ENCODE measurements at places on chromosomes 4 and X.

GRCh38 chr4:8707045-8707781 lies 114.6 kb downstream of the CPZ start:
- DNase-seq: no peak

GRCh38 chrX:154799556-154800348 lies 5.5 kb downstream of the MPP1 start:
- DNase-seq: no peak

DNA sequence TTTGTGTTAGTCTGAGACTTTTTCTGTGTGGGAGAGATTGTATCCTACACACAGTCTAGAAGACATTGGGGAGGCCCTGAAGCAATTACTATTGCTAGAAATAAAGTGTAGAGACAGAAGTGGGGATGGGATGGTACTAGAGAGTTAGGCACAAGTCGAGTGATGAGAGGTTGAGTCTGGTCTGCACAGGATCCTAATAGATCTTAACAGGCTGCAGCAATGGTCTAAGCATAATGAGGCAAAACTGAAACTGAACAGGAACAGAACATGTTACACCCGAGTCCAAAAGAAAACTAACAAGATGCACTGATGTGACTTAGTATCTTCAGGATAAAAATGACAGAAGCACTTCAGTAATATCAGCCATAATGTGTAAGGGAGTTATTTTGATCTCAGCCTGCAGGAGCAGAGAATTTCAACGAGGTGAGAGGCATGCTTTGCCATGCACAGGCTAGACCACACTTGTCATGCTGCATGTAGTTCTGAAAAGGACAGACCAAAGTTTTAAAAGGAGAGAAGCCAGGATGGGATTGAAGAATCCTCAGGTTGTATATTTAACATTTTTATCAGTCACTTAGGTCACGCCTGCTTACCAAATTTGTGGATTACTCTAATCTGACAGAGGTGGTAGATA lies 205.8 kb upstream of the BOD1L1 start:
- no peak for DNase-seq

DNA sequence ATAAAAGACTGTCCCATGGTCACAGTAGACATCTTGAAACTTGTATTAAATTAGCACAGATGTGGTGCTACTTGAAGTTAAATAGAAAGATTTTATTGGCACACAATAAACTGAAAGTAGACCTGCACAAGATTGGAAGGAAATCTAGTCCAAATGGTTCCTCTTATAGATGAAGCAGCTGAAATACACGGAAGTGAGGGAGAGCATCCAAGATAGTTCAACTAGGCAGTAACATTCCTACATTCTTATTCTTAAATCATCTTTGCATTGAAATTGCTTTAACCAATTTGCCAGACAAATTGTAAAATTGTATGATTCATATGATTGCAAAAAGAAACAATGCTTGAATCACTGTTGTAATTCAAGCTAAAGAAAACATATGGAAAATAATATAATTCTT lies 87.6 kb upstream of the VCX3B start:
- no peak for DNase-seq

DNA sequence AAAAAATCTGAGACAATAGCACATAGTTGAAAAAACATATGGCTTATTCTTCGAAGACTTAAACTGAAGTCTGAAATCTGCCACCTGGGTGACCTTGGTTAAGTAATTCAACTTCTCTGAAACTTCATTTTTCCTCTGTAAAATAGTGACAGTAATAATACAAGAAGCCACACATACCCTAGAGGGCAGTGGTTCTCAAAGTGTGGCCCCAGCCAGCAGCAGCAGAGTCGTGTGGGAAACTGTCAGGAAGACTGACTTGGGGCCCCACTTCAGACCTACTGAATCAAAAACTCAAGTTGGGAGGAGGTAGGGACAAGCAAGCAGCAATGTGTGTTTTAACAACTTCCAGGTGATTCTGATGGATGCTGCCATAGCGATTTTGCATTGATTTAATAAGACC lies 249.9 kb downstream of the HNRNPD start:
- no peak for DNase-seq

GRCh38 chr4:174523025-174523693 lies 871 bp upstream of the HPGD start:
- no peak for DNase-seq

DNA sequence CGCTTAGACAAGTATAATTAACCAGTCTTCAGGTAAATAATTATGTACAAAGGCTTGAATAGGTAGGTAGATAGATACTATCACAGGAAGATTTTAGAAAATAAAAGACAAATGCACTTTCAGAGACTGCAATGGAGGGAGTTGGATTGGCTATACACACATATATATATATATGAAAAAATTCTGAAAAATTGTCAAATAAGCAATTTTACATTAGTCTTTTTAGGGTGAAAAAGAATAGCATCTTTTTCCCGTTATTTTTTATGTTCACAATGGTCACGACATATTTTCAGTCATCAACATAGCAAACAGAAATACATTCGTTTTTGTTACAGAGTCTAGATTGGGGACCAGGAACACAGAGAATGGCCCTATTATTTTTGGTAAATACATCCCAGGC lies 385.9 kb upstream of the ACTRT1 start:
- DNase-seq: no peak

- DNase-seq: no peak
Measured at GRCh38 chr4:152784490-152785350, 5.0 kb downstream of the ARFIP1 start.

DNA sequence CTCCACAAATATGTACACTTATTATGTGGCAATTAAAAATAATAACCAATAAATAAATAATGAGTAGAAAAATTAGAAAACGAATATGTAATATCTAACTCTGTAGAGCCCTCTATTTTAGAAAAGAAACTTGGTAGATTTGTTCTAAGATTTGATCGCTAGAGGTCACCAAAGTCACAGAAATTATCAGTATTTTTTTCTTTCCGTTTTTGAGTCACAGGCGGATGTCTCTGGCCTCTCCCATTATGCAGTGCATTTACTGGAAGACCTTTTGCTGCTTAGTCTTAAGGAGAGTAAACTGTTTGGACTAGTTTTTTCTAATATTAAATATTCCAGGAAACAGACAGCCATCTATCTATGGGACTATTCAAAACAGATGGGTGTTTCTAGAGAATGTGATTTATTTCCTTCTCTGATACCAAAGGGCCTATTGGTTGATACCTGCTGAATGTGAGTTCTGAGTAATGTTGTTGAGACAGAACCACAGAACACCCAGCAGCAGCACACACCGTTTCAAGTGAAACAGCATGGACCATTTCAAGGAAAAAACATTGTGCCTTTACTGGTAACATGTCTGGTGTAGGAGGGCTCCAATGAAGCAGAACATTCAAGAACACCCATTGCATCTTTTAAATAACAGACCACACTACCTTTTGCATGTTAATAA lies 34.0 kb upstream of the GYPA start:
- DNase-seq: no peak

- no peak for DNase-seq
Measured at GRCh38 chr4:80286451-80286850, 20.0 kb downstream of the FGF5 start.

GRCh38 chr4:140408974-140409373 lies 18.5 kb downstream of the CLGN start:
- no peak for DNase-seq

DNA sequence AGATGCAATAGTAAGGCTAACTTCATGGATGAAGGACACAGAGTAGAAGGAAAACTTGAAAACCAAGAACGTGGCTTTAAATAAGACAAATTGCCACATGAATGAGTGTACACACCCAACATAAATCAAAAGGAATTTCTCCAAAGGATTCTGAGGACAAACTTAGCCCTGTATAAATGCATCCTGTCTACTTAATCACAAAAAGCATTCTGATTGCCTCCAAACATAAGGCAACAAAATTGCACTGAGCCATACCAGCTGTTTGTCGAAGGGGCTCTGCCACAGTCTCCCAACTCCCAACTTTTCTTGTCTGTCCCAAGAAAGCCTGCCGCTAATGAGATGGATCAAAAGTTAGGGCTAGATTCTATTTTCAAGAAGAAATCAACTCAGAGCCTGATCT lies 194.3 kb downstream of the SOWAHB start:
- DNase-seq: no peak

DNA sequence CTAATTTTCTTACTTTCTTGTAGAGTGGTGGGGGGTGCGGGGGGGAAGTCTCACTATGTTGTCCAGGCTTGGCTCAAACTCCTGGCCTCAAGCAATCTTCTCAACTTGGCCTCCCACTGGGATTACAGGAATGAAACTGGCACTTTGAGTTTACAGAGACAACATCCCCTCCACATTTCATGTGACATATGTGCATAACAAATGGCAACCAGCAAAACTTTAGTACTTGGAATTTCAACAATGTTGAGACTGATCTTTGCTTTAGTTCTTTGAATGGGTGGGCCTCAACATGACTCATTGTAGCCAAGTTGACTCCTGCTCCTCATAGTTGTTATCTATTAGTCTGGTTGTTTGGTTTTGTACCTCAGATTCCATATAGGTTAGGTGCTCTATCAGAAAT lies 11.4 kb upstream of the FMR1 start:
- no peak for DNase-seq

GRCh38 chrX:10702031-10702430 lies 81.6 kb upstream of the MID1 start:
- no peak for DNase-seq

- no peak for DNase-seq
Measured at GRCh38 chr4:106140601-106141000, 175.4 kb downstream of the TBCK start.

DNA sequence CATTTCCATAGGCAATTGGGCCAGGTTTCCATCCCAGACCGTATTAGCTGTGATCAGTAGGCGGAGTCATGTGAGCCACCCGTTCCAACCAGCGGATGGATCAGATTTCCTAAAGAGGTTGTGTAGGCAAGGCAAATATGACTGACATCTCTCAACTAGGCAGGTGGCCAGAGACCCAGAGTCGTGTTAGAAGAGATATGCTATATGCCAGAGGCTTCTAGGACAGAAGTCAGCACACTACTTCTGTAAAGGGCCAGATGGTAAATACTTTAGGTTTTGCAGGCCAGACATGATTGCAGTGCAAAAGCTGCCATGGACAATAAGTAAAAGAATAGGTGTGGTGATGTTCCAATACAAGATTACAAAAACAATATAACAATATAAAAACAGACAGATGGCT lies 788.4 kb downstream of the RPA4 start:
- no peak for DNase-seq

DNA sequence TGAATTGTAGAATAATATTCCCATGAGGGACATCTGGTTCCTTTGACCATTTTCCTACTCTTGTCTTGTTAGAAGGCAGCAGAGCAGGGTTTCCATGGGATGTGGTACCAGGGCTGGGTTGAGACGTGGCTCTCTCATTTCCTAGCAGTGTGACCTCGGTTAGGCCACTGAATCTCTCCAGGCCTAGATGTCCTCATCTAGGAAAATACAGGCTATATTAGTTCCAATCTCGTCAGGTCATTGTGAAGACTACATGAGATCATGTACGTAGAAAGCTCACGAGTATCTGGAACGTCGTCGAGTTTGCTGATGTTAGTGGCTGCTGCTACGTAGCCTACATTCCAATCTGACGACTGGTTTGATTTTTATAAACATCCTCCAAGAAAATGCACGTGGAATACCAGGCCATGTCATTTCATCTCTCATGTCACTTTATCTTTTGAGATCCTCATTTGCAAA lies 278.2 kb upstream of the GATB start:
- no peak for DNase-seq

GRCh38 chr4:142961866-142962265 lies 115.8 kb upstream of the INPP4B start:
- no peak for DNase-seq

DNA sequence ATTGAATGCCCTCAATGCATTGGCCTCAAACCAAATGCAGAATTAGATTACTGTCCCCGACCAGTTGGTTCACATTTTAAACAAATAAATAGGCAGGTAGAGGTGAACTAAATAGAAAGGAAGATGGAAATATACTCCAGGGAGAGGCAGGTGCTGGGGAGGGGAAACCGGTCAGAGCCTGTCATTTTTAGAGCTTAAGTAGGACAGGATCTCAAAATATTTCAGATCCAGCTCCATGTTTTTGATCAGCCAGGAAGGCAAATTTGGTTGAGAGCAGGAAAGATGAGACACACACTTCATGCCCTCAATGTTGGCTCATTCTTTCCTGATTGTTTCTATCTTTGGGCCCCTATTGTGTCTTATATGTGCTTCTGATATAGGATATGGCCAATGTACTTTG lies 206.7 kb downstream of the SHROOM3 start:
- no peak for DNase-seq

DNA sequence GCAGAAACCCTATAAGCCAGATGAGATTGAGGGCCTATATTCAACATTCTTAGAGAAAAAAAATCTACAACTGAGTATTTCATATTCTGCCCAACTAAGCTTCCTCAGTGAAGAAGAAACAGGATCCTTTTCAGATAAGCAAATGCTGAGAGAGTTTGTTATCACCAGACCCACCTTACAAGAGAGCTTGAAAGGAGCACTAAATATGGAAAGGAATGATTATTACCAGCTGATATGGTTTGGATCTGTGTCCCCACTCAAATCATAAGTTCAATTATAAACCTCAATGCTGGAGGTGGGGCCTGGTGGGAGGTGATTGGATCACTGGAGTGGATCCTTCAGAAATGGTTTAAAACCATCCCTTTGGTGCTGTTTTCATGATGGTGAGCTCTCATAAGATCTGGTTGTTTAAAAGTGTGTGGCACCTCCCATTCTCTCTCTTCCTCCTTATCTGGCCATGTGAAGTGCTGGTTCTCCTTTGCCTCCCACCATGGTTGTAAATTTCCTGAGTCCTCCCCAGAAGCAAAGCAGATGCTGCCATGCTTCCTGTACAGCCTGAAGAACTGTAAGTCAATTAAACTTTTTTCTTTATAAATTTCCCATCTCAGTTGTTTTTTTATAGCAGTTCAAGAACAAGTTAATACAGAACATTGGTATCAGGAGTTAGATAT lies 144.2 kb downstream of the MSN start:
- no peak for DNase-seq

DNA sequence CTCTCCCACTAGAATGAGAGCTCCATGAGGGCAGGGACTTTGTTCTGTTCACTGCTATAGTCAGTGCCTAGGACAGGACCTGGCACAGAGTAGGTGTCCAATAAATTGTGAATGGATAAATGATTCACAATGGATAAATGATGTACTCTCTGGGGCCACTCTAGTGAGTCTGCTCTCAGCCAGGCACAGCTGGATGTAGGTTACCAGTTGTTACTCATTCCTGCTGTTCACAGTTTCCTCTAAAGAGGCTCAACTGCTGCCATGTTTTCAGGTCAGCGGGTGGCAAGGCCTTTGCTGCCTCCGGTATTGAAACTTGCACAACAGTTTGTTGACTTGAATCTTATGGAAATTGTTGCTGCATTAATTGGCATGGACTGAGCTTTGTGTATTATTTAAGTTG lies 99.1 kb downstream of the NHSL2 start:
- DNase-seq: no peak

DNA sequence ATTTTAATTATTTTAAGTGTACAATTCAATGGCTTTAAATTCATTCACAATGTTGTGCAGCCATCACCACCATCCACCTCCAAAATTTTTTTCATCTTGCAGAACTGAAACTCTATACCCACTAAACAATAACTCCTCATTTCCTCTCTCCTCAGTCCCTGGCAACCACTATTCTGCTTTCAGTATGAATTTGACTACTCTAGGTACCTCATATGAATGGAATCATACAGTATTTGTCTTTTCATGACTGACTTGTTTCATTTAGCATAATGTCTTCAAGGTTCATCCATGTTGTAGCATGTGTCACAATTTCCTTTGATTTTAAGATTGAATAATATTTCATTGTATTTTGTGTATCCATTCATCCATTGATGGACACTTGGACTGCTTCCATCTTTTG lies 46.9 kb downstream of the KIF4A start:
- DNase-seq: no peak
